Activated CD4-positive, alpha-beta memory T cell treated with anti-CD3 and anti-CD28 coated beads, Interleukin-2, amount 10 ng/mL, durations not matched to agents 7 days and 5 days (primary cell): ENCODE measurements at places on chromosomes 13 and 19. TPM values are rescaled to one million over a fixed set of nuclear protein-coding genes. Genes with fewer than 3 reads are reported as not detected.

GRCh38 chr13:40637643-40638042 lies 28.8 kb downstream of the FOXO1 start:
- DNase-seq = no peak

GRCh38 chr19:39402346-39403300 lies 4.0 kb upstream of the ZFP36 start:
- DNase-seq = peak; percentile 90

GRCh38 chr13:52600666-52601065 lies 41.6 kb upstream of the HNRNPA1L2 start:
- no peak for DNase-seq

- no peak for DNase-seq
Measured at GRCh38 chr13:46738055-46738454, 58.9 kb downstream of the ESD start.

DNA sequence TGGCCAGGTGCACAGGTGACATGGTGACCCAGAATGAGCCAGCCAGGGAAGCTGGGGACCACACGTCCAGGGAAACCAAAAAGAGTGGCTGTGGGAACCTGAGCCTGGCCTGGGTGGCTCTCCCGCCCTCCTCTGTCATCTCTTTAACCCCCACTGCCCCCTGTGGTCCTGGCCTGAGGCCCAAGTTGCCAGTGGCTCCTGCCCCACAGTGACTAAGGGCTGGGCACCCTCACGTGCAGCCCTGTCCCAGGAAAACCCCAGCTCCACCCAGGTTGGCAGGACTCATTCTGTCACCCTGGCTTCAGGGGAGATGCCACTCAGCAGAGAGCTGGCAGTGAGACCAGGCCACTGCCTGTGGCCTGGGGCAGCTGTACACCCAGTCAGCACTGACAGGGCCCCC lies 30.6 kb upstream of the ISYNA1 start:
- no peak for DNase-seq

- no peak for DNase-seq
Measured at GRCh38 chr13:35354285-35354684, 122.2 kb downstream of the MAB21L1 start.

- DNase-seq = no peak
Measured at GRCh38 chr13:103130681-103131210, 64.5 kb upstream of the SLC10A2 start.

- no peak for DNase-seq
Measured at GRCh38 chr13:100409132-100409531, 179.5 kb downstream of the GGACT start.

DNA sequence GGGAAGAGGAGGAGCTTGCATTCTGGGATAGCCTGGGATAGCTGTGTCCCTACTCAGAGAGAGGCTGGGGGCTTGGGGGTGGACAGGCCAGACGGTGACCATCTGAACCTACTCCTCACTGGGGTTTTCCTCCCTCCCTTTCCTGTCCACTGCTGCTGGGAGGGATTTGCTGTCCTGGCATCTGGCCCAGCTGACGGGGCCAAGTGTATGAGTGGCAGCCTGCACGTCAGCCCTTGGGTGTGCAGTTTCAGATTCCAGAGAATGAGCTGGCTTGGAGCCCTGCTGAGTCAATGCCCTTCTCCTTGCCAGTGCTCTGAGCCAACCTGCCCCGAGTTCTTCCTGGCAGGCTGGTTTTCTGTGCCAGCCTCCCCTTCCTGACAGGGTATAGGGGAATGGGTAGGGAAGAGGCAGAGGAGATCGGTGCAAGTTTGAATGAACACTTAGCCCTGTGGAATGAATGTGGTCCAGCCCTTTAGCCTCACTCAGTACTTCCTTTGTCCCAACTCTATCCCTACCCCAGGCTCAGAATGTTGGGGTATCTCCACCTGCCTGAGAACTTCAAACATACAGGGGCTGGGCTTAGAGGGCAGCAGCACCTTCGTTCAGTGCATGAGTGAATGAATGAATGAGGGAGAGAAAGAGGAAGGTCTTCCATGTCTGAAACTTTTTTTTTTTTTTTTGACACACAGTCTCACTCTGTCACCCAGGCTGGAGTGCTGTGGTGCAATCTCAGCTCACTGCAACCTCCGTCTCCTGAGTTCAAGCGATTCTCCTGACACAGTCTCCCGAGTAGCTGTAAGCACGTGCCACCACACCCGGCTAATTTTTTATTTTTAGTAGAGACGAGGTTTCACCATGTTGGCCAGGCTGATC lies 1.8 kb upstream of the ANGPTL4 start:
- no peak for DNase-seq

GRCh38 chr13:42392180-42392579 lies 120.2 kb downstream of the AKAP11 start:
- DNase-seq = no peak

DNA sequence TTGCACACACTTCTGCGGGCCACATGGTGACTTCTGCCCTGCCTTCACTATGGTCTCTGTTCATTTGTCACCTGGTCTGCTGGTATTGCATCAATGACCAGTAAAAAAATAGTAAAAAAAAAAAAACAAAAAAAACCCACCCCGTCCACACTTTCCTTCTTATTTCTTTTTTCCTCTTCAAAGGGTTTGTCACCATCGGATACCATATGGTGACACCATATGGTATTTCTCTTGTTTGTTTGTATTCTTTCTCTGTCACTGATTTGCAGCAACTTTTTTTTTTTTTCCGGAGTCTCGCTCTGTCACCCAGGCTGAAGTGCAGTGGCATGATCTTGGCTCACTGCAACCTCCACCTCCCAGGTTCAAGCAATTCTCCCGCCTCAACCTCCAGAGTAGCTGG lies 26.2 kb upstream of the OR7C2 start:
- DNase-seq = no peak

- no peak for DNase-seq
Measured at GRCh38 chr19:30881930-30882329, 467.3 kb downstream of the TSHZ3 start.

DNA sequence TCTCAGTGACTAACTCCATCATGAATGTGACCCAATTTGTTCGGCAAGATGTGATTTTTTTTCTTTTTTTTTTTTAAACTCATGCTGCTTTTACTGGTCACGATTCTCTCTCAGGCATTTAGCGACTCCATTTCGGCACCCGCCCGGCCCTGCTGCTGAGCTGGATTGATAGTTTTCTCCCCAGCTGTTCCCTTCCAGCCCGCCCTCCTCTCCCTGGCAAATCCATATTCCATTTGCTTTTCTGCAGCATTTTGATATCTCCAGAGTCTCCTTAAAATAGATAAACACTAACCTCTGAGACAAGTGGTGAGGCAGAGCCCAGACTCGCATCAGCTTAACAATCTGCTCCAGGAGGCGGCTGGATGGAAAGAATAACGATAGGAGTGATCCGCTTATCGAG lies 55.5 kb upstream of the KATNAL1 start:
- DNase-seq = no peak

- no peak for DNase-seq
Measured at GRCh38 chr13:30125422-30126073, 181.8 kb downstream of the KATNAL1 start.

DNA sequence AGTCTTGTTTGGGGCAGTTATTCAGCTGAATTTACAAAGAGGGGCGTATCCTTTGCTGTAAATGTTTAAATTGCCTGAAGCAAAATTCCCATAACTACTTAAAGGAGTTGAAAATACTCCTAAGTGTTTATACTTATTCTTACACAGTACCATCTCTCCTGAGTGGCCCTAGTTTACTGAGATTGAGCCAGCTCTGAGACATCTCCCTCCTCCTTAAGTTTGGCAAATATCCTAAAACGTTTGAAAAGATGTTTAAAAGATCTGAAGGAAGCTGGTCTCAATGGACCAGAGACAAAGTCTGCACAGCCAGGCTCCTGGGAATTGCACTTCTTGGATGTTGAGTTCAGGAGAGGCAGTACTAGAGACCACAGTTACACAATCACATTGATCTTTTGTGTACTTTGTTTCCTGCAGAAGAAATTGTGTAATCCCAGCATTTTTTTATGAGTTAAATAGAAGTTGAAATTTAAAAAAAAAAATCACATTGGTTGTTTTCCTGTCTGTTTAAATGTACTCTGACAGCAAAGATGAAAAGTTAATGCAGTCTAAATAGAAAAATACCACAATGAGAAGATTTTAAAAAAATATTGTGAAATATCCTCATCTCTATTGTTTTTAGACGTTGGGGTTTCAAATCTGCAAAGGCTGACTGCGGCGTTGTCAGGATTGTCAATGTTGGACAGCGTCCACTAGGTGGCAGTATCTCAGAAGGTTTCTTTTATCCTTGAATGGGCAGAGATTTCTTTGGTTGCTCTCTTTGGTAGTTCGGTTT lies 20.7 kb downstream of the TNFSF11 start:
- peak; percentile 58 for DNase-seq

GRCh38 chr13:23621316-23621645 lies 51.1 kb downstream of the TNFRSF19 start:
- no peak for DNase-seq

DNA sequence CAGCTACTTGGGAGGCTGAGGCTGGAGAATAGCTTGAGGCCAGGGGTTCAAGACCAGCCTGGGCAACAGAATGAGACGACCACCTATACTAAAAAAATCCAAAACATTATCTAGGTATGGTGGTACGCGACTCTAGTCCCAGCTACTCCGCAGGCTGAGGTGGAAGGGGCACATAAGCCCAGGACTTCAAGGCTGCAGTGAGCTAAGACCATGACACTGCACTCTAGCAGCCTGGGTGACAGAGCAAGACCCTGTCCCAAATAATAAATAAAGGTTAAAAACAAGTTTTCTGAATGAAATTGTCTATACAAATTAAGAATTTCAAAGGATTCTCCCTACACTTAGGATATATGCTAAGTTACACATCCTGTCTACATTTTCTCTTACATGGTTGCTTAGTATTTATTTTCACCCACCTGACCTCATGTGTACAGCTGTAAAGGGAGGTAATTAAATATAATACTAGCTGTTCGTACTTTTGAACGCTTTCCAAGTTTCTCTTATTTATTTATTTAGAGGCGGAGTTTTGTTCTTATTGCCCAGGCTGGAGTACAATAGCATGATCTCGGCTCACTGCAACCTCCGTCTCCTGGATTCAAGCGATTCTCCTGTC lies 1.6 kb downstream of the SLC25A30 start:
- DNase-seq = no peak

GRCh38 chr19:41940731-41941409 lies 12.6 kb upstream of the ERFL start:
- no peak for DNase-seq

- DNase-seq = no peak
Measured at GRCh38 chr13:97492257-97492656, 58.3 kb downstream of the RAP2A start.

- peak; percentile 49 for DNase-seq
Measured at GRCh38 chr13:51844862-51845573, at the start of gene TMEM272. TMEM272 (minus strand) TSS chr13:51845177; CDS start chr13:51838530, 6,647 bp downstream.

DNA sequence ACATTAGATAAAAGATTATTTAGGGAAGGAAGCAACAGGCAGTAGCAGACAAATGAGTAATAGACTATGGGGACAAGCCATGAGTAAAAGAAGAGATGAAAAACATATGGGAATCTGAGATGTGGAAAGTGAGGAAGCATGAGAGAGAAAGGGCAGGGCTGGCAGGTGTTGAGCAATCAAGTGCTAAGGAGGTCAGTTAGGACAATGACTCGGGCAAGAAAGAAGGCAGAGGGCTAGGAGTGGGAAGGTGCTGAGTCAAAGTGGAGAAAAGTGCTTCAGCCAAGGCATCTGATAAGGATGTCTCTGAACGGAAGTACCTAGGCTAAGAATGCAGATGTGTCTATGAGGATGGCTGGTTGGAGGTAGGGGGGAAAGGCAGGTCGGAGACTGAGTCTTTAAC lies 291.9 kb upstream of the HTR2A start:
- no peak for DNase-seq

GRCh38 chr19:10079031-10079453 lies 7.1 kb upstream of the SHFL start:
- DNase-seq = no peak

DNA sequence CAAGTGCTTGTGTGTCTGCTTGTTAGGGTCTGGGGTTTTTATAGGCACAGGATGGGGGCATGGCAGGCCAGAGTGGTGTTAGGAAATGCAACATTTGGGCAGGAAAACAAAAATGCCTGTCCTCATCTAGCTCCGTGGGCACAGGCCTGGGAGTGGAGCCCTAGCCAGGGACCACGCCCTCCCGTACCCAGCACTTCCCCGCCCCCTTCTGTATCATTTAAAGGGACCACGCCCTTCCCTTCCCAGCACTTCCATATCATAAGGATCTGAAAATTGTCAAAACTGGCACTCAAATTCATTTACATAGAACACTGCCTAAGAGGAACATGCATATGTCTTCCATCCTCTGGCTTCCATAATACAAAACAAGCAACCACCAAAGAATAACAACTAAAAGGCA lies 185.8 kb downstream of the B3GLCT start:
- DNase-seq = no peak

- no peak for DNase-seq
Measured at GRCh38 chr13:43111559-43112400, 88.4 kb downstream of the DNAJC15 start.

DNA sequence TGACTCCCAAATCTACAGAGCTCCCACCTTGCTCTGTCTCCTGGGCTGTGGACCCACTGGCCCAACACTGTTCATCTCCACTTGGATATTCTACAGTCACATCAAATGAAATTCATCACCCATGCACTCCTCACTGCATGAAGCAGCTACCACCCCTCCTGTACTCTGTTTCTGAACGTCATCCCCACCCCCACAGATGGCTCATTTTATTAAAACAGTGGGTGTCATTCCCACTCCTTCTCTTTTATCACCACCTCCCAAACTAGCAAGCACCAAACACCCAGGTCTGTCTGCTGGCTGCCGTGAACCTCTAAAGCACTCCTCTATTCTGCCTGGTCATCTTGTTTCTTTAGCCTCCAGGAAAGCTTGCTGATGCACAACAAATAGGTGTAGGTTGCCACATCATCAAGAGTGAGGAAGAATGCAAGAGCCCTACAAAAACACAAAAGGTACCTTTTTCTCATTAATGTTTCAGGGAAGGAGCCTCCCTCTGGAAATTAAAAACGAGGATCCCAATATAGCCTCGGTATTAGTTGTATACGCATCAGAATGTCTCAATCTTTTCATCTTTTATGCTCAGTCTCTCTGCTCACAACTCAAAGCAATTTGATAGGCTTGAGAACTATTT lies 91.8 kb downstream of the MIPEP start:
- no peak for DNase-seq

Gene NKPD1
- total RNA-seq = 0.15 TPM

Gene GIPR
- 11.4 TPM for total RNA-seq

Gene RNASEH2A
- 34.8 TPM for total RNA-seq

Gene OR1M1
- not detected for total RNA-seq

Gene APOC4
- not detected for total RNA-seq

Gene ZNF829
- 4.3 TPM for total RNA-seq

Gene MCEMP1
- not detected for total RNA-seq

Gene SBNO2
- 98.2 TPM for total RNA-seq

Gene PHLDB3
- total RNA-seq = 15.2 TPM

Gene PDX1
- total RNA-seq = not detected

Gene ELAVL3
- not detected for total RNA-seq

Gene KIR3DL2
- total RNA-seq = 0.75 TPM

Gene BRCA2
- total RNA-seq = 23.6 TPM

Gene NFKBIB
- 40.2 TPM for total RNA-seq

Gene ITGBL1
- total RNA-seq = not detected
